ENCODE measurements at places on chromosomes 7 and 10.
A peak's percentile ranks its signal among the peaks of the same experiment; 100 is the strongest.

DNA sequence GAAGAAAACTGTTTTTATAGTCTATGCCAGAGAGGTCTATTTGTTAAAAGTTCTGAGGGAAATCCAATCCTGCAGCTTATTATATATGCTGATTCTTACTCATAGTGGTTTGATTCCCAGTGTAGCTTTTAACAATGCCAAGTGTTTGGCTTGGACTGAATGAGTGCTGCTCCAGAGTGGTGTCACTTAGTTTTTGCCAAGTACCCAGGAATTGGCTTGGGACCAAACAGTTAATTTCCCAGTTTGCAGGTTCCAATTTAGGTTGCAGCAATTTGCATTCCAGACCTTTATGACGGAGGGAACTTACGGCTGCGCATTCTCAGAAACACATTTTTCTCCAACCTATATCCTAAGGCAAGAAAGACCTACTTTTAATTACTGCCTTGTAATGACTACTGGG, 32.4 kb downstream of the NSUN6 start:
- DNase-seq: no peak

DNA sequence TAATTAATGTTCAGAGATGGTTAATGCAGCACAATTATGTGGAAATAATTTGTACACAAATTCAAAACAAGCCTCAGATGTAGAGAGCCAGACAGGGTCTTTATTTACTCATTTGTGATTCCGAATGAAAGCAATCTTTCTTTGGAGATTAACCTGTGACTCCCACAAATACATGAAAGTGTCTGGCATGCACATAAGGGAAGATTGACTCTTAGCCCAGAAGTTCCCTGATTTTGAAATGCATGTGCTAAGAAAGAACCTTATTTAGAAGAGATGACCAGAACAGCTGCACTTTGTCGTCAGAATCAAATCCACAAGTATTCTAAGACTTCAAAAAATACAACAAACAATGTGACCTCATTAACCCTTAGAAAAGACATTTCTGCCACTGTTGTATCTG, 45.1 kb downstream of the RNLS start:
- DNase-seq: peak; percentile 96

DNA sequence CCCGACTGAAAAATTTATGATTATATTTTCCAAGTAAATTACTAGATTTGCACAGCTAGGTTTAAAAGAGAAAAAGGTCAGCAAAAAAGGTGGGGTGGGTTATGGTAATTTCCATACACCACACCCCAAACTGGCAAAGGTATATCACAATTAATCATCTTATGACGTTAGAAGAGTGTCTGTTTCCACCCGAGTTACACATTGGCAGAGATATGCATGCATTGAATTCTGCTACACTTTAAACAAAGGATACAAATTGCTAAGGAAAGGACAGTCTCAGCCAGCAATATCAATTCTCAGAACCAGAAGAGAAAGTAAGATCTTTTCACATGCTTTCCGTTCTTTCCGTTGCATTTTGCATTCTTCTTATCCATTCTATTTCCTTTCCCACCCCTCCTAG, 843.3 kb downstream of the GATA3 start:
- DNase-seq: no peak

DNA sequence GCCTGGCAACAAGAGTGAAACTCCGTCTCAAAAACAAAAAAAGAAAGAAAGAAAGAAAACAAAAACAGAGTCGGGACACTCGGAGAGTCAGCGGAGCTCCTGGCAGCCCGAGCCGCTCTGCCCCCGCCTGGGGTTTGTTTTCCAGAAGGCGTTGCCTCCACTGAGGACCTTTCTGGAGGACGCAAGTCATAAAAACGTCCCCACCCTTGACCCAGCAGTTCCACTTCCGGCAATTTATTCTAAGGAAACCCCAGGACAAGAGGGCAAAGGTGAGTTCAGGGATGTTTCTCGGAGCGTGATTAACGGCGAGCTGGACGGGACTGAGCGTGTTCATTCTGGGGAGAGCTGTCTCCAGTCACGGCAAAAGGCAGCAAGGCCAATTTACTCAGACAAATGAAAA, 27.0 kb upstream of the SUN1 start:
- DNase-seq: no peak

GRCh38 chr10:110399106-110399964, 94.6 kb upstream of the SMNDC1 start:
- peak; percentile 97 for DNase-seq

- DNase-seq: no peak
Measured at GRCh38 chr10:725786-726185, 36.3 kb upstream of the DIP2C start.

DNA sequence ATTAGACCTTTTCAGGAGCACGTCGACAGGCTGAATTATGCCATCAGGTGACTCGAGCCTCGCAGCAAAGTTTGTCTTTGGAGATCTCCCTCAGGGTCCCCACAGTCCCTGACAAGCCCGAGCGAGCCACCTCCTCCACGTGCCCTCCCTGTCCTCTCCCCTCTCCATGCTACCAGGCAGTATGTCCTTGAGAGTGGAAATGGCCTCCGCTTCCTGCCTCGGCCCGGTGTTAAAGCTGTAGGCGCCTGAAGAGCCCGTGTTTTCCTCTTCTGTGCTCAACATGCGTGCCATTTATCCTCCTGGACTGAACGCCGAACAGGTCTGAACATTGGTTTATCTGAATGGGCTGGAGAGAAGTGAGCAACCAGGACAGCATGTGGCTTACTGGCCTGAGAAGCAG, 82.6 kb downstream of the GPR26 start:
- no peak for DNase-seq

Data from LHCN-M2 (cell line).